ENCODE measurements at places on chromosomes 5 and 9.

- no peak for DNase-seq
Observed at GRCh38 chr9:129487658-129488483, 133.0 kb downstream of the C9orf50 start.

GRCh38 chr5:170750791-170751190 is 32.7 kb upstream of the GABRP start:
- no peak for DNase-seq

DNA sequence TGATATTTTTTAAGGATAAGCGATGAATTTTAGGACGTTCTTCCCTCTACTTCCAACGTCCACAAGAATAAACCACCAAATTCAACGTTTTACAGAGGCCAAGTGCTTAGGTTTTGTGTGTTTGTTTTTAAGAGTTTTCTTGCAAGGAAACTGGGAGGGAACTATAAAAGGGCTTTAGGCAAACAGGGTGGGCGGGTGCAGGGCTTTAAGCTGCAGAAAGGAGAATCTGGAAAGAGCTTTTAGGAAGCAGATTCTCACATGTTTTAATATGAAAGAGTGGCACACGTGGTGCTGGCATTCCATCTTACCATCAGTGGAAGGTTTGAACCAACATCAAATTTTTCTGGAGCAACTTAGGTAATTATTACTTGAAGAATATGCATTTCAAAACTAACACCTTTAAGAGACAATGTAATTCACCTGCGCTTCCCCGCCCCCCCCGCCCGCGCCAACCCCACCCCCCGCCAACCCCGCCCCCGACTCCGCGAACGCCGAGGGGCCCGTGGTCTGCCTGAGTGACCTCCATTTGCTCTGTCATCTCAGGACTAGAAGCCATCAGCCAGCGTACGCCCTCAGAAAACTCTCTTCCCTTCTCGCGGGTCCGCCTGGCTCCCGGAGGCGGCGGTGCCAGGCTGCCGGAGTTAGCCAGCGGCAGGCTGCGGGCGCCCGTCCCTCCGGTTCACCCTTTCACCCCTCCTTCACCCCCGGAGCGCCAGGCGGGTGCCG is 911 bp upstream of the PIK3R1 start:
- DNase-seq = no peak

GRCh38 chr9:136336156-136336870 is 9.0 kb downstream of the GPSM1 start:
- DNase-seq = no peak

DNA sequence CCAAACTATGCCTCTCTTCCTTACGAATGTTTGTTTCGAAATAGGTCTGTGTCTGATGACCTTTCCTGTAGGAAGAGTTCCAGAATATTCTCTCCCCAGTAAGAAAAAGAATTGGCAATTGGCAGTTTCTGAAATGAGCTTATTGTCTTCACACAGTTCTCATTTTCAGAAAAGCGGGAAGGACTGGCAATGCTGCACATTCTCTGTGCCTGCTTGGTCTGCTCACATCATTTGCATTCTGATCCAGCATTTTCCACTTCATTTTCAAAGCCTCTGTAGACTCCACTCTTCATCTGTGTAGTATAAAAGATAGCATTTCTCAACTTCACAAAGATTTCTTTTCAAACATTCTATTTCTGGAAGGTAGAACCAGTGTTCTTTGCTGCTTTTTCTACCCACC is 120.6 kb upstream of the CCDC112 start:
- no peak for DNase-seq

DNA sequence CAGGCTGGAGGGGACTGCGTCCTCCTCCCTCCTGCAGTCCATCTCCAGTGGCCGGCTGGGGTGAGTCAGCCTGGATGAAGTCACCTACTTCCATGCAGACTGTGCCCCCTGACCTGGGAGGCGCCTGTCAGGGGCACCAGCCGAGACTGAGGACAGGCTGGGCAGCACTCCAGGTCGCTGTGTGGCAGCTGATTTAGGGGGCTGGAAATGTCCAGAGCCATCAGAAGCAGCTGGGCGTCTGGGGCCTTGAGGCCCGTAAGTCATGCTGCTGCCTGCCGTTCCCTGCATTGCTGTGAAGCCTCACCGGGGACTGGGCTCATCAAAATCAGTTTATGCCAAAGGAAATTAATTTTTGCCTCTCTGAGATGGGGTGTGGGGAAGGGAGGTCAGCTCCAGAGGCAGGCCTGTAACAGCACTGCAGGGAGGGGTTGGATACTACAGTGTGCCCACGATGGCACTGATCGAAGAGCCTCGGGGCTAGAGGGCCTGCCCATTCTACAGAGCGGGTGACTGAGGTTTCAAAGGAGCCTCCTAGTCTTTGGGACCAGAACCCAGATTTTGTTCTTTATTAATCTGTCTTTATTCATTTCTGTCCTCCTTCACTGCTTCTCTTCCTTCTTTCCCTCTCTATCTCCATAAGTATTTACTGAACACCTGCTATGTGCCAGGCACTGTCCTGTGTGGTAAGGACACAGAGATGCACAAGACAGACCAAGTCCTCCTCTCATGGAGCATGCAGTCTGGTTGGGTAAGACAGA is 70.4 kb upstream of the PSD2 start:
- no peak for DNase-seq

DNA sequence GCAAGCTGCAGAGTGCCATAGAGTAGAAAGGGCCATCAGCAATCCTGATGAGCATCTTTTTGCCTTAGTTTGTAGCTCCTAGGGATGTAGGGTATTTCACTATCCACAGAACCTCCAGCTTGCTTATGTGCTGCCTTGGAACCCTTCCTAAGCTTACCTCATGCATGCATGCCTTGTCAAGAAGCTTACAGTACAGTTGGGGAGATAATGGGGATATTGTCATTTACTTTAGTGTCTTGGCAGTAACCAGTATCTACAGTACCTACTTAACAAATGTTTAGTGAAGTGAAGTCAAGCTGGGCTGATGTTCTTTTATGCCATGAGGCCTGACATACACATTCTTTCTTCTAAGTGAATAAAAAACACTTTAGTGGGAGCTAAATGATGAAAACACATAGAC is 164.6 kb upstream of the PPP1R2B start:
- DNase-seq = no peak

DNA sequence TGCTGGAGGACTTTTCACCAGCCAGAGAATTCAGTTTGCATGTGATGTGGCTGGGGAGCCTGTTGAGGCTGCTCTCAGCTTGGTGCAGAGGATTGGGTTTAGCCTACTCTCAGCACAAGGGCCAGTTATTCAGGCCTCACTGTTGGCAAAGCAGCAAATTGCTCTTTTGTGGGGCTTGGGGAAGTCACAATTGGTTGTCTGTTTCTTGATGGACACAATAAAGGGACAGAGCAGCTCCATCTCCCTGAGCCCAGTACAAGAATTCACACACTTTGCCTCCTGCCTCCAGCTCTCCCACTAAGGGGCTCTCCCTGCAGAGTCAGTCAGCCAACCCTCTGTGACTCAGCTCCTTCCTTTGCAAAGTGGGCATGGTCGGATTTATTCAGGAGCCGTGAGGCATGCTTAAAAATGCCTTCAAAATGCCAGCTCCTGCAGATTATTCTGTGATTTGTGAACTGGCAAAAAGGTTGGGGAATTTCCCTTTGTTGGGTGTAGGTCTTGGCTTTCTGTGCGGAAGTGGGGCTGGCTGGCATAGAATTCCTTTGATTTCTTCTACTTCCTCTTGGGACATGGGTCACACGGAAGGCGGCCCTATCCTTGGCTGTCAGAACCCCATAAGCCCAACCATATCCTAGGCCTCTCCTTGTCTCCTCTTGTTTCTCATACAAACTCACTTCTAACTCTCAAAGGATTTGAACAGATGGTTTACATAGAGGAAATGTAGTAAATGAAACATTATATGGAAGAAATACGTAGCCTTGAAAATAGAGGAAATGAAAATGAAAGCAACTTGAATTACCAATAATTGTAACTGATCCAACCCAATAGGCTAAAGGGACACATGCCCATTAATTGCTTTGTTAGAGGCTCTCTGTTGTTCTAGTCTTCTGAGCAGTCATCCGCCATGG is 118.7 kb upstream of the CD180 start:
- no peak for DNase-seq

- DNase-seq = no peak
Observed at GRCh38 chr5:127001621-127002296, 28.6 kb downstream of the MARCHF3 start.

DNA sequence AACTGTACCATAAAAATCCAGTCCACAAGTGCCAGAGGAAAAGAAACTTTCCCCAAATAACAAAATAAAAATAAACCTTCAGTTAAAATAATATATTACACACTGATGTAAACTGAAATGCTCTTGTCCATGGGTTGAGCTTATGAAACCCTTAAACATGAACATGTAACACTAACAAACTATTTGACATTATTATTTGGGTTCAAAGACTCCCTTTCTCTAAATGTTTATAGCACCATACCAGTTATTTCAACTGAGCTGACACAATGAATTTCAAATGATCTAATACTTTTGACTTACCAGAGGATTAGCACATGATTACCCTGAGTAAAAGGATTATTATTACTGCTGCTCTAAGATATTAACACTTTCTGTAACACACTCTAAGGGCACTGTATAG is 251.1 kb downstream of the BNC2 start:
- no peak for DNase-seq

GRCh38 chr9:79256691-79257213 is 315.0 kb upstream of the TLE4 start:
- no peak for DNase-seq

GRCh38 chr5:157944077-157944633 is 85.2 kb upstream of the CLINT1 start:
- DNase-seq = no peak

DNA sequence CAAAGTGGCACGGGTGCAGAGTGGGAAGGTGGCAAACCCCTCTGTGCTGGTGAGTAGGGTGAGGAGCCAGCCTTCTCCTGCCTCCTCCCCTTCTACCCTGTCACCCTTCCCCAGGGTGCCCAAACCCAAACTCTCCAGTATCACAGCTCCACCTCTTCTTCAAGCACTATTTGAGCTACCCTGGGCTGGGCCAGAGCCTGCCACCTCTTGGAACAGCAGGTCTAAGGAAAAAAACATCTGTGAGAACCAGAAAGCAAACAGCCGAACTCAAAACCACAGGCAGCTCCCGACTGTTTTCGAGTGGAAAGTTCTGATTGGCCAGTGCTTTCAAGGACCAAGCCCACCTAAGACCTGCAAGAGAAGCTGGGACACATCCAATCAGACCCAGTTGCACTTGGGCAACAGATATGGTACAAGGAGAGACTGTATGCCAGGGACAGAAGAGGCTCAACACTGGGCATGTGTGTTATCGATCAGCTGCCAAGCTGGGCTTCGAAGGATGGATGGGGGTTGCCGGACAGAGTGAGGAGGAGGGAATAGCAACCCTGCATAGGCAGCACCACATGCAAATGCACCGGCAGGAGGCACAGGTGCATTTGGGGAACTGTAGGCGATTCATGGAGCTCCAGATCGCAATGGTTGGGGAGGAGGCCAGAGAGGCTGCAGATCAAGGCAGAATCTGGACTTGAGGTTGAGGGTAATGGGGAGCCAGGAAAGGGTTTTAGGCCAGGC is 19.7 kb downstream of the ACSL6 start:
- DNase-seq = no peak

DNA sequence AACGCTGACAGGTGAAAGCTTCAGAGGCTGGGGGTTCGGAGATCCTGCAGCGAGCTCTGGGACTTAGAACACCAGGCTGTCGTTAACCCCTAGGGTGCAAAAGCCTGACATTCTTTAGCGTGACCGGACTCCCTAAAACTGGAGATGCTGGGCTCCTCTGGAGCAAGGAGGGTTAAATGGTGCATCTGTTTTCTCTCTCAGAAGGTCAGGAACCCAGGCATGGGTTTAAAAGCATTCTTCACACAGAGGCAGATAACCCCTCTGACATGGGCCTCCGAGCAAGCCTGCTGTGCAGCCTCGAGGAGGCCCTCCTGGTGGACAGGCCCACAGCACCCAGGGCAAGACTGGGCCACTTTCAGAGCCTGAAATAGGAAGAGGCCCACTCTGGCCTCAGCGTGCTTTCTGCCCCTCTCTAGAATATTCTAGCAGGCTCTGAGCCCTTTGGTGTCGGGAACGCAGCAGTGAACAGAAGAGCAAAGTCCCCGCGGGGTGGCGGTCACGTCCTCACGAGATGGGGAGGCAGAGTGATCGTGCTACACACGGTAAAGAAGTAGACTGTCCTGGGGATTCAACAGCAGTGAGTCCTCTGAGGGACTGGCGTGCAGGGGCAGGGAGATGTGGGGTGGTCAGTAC is 124.8 kb downstream of the COL23A1 start:
- no peak for DNase-seq

DNA sequence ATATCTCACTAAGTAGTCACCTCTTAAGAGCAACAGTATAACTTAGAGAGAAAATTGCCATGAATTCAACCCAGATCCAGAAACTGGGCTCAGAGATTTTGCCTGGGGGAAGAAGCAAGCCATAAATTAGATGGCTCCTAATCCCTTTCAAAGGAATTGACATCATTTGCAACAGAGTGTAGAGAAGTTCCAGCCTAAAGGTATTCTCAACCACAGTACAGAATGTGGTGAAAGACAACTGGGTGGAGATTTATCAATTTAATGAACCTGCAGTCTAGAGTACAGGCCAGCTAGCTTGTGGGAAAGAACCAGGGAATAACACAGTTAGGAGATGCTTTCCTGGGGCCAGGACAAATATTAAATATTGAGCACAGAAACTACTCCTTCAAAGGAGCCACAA is 39.6 kb downstream of the CDKL3 start:
- DNase-seq = no peak

- DNase-seq = no peak
Observed at GRCh38 chr9:102087141-102087540, 348.7 kb upstream of the GRIN3A start.

GRCh38 chr5:134153657-134154056 is 23.1 kb downstream of the SKP1 start:
- no peak for DNase-seq

- no peak for DNase-seq
Observed at GRCh38 chr5:134515801-134516200, 9.7 kb upstream of the JADE2 start.

GRCh38 chr5:91026466-91026865 is 356.7 kb downstream of the ARRDC3 start:
- DNase-seq = no peak
